Activated CD8-positive, alpha-beta memory T cell treated with anti-CD3 and anti-CD28 coated beads, Interleukin-2, amount 10 ng/mL, durations not matched to agents 7 days and 5 days (primary cell): ENCODE measurements at places on chromosomes 11 and 22. TPM values are rescaled to one million over a fixed set of nuclear protein-coding genes. Genes with fewer than 3 reads are reported as not detected.

The KCTD17 gene
- 47.7 TPM for total RNA-seq

The CDC42BPG gene
- total RNA-seq, result 0.50 TPM

The OR10D3 gene
- total RNA-seq, result not detected

The VPREB3 gene
- 0.70 TPM for total RNA-seq

The OR52N2 gene
- not detected for total RNA-seq

The TTC9C gene
- 49.2 TPM for total RNA-seq

The OR8D4 gene
- total RNA-seq, result not detected

The CACNA1I gene
- 1.8 TPM for total RNA-seq

The FOLR2 gene
- not detected for total RNA-seq

The OR4A16 gene
- not detected for total RNA-seq

The SHANK2 gene
- total RNA-seq, result not detected

The GPHA2 gene
- total RNA-seq, result not detected

The GAL gene
- total RNA-seq, result not detected

The NXPE1 gene
- not detected for total RNA-seq

The ANO1 gene
- not detected for total RNA-seq

The RBFOX2 gene
- 0.99 TPM for total RNA-seq

The OR5B21 gene
- 0.96 TPM for total RNA-seq

The SSTR3 gene
- 1.3 TPM for total RNA-seq

The EIF3F gene
- 234 TPM for total RNA-seq

The MGAT3 gene
- total RNA-seq, result 0.96 TPM

The OR52A1 gene
- not detected for total RNA-seq

The POLD3 gene
- total RNA-seq, result 62.7 TPM

The KRTAP5-2 gene
- total RNA-seq, result not detected

The SMC1B gene
- 2.4 TPM for total RNA-seq

The OR51Q1 gene
- not detected for total RNA-seq
